ENCODE measurements at places on chromosomes 2 and 18.

DNA sequence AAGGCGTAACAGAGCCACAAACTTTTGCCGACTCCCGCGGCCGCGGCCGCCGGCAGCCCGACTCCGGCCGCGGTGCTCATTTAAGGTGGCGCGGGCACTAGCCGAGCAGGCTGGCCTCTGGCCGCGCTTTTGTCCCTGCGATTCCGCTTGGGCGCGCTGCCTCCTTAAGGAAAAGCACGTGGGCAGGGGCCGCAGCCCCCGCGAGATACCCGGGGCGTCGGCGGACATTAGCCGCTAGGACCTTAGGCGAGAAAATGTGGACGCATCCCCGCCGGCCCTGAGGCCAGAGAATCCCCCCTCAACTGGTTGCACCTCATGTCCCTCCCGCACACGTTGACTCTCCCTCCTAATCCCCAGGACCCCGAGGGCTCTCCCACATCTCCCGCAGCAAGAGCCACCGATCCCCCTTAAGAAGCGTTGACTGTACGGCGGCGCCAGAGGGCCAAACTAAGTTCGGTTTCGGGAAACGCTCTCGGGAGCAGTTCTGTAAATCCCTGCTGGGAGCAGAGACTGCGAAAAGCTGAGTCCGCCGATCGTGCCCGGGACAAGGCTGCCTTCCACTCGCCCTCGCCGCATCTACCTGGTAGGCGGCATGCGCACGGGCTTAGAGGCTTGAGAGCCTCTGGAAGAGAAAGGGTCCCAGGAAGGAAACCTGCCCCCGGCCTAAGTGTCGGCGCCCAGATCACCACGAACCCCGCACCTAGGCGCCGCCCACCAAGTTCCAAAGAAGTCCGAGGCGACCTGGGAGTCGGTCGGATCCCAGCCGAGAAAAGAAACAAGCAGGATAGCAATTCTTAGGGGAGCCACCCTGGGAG is 1.8 kb upstream of the SATB2 start:
- peak; percentile 92 for DNase-seq

GRCh38 chr2:73640511-73640911 is 1.7 kb downstream of the NAT8 start:
- DNase-seq: no peak

DNA sequence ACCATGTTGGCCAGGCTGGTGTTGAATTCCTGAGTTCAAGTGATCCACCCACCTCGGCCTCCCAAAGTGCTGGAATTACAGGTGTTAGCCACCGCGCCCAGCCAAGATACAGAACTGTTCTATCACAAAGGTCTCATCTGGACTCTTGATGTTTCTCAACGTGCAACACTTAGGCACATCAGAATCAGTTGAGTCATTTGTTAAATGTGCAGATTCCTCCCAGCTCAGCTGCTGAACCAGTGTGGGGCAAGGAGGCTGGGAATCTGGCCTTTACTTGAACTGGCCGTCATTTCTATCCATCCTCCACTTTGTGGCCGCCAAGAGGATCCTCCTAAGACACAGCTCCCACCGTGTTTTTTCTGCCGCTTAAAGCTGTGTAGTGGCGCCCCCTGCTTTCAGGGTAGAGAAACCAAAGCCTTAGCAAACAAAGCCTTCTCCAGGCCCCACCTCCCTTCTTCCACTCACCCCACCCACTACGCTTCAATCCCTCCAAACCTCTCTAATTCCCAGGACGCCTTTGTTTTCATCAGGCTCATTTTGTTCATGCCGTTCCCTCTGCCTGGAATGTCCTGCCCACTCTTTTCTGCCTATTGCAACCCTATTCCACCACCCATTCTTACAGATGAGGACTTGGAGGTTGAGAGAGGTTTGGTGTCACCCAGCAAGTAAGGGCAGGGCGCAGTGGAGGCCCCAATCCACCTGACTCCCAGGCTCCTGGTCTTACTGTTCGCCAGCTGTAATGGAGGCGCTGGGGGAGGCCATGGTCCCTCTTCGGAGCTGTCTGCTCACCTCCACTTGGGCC is 776 bp upstream of the SPEG start:
- no peak for DNase-seq

- peak; percentile 71 for DNase-seq
These were observed 60.3 kb downstream of the STEAP3 start for GRCh38 chr2:119283873-119284331.

DNA sequence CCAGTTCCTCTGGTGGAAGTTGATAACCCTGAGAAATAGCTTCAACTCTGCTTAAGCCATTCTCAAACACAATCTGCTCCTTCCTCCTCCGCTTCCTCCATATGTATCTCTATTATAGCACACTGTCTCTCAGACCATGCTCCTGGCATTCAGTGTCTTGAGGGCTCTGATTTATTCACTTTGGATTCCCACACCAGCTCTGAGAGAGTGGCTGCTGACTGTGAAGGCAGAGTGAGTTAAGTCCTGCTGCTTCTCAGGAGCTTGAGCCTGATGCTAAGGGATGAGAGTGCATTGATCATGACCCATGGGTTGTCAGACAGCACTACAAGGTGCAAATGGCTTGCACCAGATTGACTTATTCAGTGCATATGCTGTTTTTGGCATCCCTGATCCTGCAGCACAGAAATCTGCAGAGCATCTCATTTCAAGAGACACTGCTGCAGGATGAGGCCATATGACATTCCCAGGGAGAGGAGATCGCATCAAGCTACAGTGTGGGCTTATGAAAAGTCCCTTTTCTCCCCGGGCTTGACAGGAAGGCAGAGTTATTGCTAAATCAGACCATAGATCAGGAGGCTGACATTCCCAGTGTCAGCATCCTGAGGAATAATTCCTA is 500.5 kb upstream of the RAB6C start:
- DNase-seq: no peak

DNA sequence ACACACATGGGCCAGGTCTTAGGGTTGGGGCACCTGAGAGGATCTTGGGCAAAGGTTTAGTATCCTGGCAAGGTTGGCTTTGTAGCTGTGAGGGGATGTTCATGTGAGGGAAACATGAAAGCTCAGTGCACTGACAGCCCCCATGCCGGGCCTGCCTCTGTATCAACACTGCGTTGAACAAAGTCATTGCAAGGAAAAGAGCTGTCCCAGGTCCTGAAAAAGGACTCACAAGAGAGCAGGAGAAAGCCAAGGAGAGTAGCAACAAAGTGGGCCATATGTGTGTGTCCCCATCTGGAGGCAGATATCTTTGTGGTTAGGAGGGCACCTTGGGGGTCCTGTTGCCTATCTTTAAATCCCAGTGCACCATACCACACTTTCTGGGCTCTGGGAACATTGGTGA is 237.8 kb upstream of the THSD7B start:
- no peak for DNase-seq

- no peak for DNase-seq
These were observed 65.3 kb upstream of the GLI2 start for GRCh38 chr2:120670371-120670770.

GRCh38 chr2:168180914-168181313 is 66.5 kb downstream of the STK39 start:
- DNase-seq: no peak

- DNase-seq: no peak
These were observed 76.1 kb downstream of the RHBDD1 start for GRCh38 chr2:226911932-226912331.

- DNase-seq: no peak
These were observed 117.5 kb downstream of the EPHA4 start for GRCh38 chr2:221454459-221455105.

DNA sequence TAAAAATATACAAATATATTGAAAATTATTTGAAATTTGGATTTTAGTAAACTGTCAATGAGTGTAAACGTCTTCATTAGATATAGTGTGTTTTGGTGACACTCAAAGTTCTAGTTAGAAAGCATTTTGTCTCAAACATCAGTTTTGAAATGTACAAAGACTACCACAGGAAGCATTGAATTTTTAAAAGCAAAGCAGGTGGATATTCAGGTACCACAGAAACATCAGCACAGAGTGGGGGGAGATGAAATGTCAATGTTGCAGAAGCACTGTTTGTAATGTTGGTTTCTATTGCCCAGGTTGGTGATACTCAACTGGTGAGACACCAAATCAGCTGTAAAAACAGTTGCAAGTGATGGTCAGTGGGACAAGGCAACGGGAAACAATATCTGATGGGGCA is 136.5 kb upstream of the ITGA4 start:
- no peak for DNase-seq

- no peak for DNase-seq
These were observed 158.6 kb upstream of the DLX2 start for GRCh38 chr2:172261292-172261691.

DNA sequence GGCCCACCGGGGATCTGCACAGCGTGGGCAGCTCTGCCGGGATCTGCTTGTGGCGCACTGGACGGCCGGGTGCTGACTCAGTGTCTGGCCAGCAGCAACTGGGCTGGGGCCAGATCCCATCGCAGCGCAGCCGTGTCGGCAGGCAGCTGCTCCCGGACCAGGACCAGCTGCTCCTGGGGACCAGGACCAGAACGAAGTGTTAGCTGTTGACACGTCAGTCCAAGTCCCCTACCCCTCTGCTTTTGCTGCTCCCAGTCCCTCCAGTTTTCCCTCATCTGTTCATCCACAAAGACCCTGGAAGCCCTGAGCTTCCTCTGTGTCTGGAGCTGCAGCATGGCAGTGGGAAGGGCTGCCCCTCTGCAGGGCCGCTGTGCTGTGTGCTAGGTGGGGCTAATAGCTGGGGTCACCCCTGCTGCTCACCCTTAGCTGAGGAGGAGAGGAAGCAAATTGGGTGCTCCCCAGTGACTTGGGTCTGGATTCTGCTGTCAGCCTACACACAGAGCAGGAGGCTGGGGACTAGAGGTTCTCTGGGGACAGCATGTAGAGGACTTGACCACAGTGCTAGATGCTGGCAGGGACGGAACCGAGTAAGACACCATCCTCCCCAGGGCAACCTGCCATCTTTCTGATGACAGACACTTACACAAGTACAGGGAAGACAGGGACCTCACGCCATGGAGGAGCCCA is 16.9 kb upstream of the KIF1A start:
- DNase-seq: peak; percentile 70

- no peak for DNase-seq
These were observed 1267.6 kb upstream of the PIK3C3 start for GRCh38 chr18:40687399-40687798.

GRCh38 chr18:44882163-44882868 is 201.6 kb downstream of the SETBP1 start:
- DNase-seq: peak; percentile 36

GRCh38 chr2:174191342-174192074 is 56.8 kb downstream of the OLA1 start:
- DNase-seq: no peak

- DNase-seq: no peak
These were observed 7.7 kb downstream of the SLC30A3 start for GRCh38 chr2:27255187-27255586.

DNA sequence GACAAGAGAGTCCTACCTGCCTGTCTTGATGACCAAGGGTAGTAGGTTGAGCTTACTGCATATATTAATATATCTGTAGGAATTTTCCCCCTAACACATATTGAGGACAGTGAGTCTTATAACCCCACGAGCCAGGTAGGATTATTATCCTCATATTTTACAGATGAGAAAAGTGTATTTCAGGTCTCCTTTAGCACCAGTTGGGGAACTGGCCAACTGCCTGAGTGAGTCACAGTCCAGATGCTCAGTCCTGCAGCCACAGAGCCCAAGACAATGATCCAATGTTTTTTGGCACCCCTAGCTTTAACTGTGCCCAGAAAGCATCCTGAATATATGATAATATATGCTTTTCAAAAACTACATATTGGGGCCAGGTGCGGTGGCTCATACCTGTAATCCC is 30.8 kb upstream of the GLS start:
- DNase-seq: peak; percentile 43

DNA sequence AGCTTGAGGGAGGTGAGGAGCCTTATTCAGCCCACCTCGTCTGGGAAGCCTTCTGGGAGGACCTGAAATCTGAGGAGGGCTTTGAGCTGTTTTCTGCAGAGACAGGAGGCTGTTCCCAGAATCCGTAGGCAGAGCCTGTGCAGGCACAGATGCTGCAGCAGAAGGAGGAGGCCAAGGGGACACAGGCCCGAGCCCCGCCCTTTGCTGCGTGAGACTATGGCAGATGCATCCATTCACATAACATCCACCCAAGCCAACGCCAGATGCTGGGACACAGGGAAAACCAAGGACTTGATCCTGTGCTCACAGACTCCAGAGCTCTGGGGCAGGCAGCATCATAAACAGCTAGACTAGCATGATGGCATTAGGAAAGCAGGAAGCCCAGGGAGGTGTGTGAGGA is 98.2 kb downstream of the KCNF1 start:
- DNase-seq: no peak

GRCh38 chr2:159088906-159089305 is 120.5 kb downstream of the TANC1 start:
- DNase-seq: no peak

DNA sequence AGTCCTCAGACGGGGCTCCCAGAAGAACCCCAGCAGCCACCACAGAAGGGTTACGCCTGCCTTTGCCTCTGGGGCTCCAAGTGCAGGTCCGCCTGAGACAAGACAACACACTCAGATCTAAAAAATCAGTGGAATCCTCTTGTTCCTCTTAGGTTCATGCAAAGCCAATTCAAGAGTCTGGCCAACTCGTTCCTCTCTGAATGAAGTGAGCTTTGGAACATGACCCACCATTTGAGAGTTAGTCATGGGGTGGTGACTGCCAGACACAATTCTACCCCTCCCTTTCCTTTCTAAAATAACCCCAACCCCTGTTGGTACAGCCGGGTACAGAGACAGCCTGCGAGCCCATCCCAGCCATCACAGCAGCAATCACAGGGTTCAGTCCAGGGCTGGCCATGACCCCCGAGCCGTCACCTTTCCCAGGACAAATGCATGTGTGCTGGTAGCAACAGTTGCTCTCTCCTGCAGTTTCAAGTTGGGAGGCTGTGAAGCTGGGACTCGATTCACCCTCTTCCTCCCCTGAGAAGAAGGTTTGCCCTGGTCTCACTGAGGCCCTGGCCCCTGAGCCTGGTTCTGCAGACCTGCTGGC is 183.1 kb upstream of the SH3BP4 start:
- DNase-seq: no peak

DNA sequence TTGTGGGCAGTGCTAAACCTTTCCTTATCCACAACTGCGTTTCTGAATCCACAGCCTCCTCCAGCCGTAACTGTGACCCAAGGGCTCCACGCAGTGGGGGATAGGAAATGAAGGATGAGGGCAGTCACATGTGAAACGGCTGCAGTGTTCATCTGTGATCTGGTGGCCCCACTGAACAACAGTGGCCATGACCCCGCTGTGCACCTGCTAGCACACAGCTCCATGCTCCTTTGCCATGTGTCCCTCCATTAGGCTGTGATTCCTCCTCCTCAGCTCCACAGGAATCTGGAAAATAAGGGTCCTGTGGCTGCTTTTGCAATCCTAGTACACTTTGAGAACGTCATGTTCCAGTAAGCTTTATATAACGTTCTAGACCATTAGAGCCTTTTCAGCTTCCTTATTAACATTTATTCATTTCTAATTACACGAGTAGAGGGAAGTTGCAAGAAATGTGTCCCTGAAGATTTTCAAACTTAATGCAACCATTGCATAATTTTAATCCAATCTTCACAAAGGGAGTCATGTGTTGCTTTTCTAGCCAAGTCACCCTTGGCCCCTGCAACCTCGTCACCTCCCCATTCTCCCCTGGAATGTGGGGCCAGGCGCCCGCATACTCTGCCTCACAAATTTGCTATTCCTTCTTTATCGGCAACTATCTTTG is 7.1 kb upstream of the NAPG start:
- DNase-seq: peak; percentile 64

GRCh38 chr2:232581725-232582124 is 31.2 kb downstream of the EIF4E2 start:
- no peak for DNase-seq

GRCh38 chr18:10843565-10843964 is 305.8 kb downstream of the PIEZO2 start:
- DNase-seq: no peak

Data from left cardiac atrium (tissue), 4 donors.